ENCODE measurements at places on chromosomes 1 and 21.

DNA sequence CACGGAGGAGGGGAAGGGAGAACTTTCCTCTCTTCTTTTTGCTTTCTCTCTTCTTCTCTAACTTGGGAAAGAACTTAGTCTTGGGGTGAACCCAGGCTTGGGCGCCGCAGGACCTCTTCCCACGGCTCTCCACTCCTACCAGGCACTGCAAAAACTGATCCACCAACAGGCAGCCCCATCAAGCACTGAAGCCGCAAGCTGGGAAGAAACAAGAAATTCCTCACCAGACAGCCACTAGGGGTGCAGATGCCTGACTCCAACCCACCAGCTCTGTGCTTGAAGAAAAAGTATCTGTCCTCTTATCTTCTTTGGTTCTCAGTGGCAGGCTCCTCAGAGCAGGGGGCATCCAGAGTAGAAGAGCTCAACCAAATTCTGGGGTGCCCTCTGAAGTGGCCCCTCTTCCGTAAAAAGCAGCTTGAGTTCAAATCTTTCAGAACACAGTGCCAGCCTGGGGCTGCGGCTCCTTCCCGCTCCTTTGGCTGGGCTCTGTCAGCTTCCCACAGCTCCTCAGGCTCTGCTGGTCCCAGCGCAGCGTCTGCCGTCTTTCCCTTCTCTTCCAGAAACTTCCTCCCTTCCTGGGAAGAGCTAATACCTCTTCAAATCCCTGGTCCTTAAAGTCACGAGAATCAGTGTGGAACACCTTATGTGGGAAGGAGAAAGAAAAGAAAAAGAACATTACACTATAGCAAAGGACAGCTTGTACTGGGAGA lies 2.4 kb downstream of the SLC41A1 start:
- DNase-seq, result no peak

- peak; percentile 82 for DNase-seq
These were observed 72.8 kb downstream of the CD2 start for GRCh38 chr1:116826818-116827606.

DNA sequence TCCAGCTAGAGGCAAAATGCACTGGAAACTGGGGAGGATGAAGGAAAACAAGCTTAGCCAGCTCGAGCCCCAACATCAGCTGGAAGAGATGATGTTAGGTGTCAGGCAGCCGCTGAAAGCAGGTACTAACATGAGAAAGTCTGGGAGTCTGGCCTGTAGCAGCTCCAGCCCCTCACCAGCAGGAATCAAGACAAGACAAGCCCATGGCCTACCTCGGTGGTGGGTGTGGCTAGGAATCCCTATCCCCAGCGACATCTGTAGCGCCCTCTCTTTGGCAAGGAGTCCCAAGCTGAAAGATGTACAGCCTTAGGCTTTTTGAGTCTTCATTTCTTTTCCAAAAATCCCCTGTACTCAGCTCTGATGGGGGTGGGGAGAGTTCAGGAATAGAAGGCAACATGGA lies 2.6 kb downstream of the DLGAP3 start:
- no peak for DNase-seq

DNA sequence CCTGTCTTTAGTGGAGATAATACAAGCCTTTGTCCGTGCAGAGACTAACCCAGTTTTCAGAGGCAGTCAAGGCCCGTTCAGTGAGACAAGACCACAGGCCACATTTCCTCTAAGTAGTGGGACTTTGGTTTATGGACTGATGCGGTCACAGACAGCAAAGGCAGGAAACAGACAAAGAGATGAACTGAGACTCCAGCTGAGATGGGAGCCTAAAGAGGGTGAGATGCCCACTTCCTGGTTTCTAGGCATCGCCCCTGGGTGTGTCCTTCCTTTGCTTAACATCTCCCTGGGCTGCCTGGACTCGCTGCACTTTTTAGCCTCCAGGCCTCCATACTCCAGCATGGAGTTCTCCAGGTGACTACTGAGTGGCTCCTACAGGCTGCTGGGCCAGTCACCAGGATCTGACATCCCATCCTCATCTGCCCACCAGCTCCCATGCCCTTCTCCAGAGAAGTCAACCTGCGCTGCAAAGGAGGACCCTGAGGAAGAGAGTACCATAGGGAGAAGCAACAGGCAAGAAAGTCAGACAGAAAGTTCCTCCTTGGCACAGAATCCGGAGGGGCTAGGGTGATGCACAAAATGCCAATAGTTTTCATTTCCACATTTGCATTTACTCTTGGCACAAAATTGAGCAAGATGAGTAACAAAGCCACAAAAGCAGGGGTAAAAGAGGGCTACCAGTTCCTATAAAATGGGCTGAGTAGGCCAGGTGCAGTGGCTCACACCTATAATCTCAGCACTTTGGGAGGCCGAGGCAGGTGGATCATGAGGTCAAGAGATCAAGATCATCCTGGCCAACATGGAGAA lies 15.1 kb downstream of the THEMIS2 start:
- DNase-seq, result no peak

DNA sequence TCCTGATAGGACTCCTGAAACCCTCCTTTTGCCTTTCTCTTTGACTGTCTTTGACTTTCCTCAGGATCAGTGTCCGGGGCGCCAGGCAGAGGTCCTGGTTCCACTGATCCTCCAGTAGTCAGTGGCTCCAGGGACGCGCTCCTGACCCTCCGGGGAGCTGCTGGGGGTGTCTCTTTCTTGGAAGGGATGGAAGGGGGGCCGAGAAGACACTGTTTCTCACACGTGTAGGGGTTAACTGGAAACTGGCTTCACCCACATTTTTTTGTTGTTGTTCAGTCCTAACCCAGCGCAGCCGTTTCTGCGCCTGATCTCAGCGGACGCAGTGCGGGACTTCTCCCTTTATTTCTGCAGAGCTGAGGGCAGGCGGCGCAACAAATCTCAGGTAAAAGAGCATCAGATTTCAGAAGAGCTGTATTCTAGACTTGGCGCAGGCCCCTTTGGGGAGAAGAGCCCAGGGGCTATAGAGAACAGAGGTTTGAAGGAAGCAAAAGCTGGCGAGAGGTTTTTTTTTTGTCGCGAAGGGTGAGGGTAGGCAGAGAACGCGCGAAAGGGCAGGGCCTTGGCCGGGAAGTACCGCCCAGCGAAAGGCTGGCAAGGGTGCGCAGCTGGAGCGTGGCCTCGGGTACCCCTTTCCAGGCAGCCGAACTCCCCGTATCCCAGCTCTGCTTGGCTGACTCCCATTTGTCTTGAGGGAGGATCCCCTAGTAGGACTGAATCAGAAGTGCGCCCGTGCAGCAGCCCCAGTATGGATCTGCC lies 4.3 kb upstream of the LHX9 start:
- no peak for DNase-seq

GRCh38 chr1:180177931-180178330 lies 23.3 kb downstream of the QSOX1 start:
- DNase-seq, result no peak

DNA sequence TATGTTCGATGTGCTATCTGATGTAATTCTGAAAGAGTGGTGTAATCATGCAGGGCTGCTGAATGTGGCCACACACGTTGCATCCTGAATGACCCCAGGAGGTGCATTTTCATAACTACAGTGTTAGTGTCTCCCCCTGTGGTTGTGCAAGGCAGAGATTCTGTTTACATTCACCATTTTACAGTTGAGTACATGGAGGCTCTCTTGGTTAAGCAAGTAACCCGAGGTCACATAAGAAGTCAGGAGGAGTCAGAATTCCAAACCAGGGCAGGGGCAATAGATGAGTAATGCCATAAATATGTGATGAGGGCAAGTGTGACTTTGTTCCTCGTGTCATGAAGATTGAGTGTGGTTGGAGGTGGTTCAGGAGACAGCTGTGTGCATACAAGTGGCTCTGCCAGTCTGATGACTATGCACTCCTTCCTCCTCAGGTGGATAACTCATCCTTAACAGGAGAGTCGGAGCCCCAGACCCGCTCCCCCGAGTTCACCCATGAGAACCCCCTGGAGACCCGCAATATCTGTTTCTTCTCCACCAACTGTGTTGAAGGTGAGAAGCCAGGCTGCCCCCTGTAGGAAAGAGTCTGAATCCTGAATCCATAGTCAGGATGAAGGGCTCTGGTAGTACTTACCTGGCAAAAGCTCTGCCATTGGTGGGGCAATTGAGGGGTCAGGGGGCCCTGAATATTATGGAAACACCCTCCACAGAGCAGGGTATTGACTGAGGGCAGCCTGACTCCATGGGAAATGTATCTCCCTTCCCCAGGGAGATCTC lies 9.3 kb downstream of the ATP1A2 start:
- peak; percentile 27 for DNase-seq

- DNase-seq, result no peak
These were observed 159.0 kb upstream of the GALNT2 start for GRCh38 chr1:229907884-229908638.

DNA sequence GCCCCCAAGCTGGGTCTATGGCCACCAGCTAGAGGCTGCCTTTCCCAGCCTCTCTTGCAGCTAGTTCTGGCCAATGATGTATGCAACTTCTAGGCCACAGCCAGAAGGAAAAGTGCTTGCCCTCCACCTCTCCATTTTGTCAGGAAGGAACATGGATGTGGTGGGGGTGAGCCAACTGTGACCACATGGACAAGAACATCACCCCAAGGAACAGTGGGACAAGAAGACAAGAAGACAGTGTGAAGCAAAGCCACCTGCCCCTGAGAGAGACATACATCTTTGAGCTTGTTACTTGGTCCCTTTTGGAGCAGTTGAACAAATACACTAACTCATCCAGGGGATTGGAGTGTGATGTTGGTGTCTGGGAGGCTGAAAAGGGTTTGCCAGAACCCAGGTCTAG lies 105.8 kb upstream of the EDN2 start:
- DNase-seq, result no peak

- DNase-seq, result no peak
These were observed 89.7 kb downstream of the ATP1B1 start for GRCh38 chr1:169196161-169196560.

DNA sequence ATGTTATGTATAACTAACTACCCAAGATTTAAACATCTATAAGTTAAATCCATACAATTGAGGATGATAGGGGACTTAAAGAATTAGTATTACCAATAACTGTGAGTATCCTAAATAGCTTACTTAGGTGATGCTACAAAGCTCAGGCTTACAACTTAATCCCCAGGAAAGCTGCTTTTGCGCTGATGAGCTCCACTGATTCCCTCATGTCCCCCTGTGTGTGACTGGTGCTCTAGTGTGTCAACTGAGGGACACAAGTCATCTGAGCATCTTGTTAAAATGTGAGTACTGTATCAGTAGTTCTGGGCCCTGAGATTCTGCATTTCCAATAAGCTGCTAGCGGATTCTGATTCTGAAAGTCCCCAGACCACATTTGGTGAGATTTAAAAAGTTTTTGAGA lies 1458.8 kb downstream of the MRPL39 start:
- DNase-seq, result no peak

- DNase-seq, result no peak
These were observed 1.0 kb downstream of the MANEAL start for GRCh38 chr1:37794372-37795339.

DNA sequence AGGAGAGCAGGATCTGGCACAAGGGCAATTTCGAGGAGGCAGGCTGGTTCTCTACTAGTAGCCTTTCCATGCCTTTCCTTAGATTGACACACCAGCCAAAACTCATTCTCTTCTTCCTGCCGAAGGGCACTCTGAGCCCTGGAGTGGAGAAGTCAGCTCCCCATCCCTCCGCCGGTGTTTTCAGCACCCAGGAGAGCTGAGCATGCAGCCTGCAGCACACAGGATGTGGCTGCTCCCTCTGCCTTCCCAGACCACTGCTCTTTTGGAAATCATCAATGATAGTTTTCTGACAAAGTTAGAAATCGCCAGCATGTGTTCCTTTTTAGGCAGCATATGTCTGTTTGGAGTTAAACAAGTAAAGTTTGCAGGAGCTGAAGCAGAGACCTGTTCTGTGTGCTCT lies 11.7 kb downstream of the RNU5D-1 start:
- DNase-seq, result no peak

DNA sequence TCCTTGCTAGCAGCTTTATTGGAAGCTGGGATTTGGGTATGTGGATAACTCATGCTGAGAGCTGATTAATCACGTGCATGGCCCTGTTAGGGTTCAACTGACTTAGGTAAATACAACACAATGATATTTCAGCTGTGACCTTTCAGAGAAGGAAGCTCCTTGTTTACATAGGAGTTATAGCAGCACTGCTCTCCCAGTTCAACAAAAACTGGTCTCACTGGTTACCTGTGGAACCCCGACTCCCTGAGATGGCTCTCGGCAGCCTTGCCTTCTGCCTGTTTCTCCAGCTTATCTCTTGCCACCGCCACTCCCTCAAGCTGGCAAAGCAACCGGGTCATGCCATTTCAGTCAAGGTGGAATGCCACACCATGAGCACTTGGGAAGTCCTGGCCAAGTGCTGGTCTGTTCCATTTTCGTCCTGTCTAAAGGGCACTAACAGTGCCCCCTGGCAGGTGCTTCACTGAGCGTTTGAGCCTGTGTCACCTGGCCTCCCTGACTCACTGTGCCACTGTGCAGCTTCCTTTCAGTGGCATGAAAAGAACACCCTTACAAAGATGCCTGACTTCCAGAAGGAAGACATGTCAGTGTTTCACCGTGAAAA lies 31.6 kb downstream of the DOP1B start:
- DNase-seq, result no peak

GRCh38 chr21:45236481-45236880 lies 51.2 kb downstream of the POFUT2 start:
- peak; percentile 71 for DNase-seq

DNA sequence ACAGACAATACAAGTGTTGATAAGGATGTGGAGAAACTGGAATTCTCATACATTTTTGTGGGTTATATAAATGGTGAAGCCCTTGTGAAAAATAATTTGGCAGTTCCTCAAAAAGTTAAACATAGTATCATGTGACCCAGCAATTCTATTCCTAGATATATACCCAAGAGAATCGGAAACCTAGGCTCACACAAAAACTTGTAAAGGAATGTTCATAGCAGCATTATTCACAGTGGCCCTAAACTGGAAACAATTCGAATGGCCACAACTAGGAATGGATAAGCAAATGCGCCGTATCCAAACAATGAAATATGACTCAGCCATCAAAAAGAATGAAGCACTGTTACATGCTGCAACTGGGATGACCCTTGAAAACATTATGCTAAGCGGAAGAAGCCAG lies 3.9 kb upstream of the CD247 start:
- no peak for DNase-seq

DNA sequence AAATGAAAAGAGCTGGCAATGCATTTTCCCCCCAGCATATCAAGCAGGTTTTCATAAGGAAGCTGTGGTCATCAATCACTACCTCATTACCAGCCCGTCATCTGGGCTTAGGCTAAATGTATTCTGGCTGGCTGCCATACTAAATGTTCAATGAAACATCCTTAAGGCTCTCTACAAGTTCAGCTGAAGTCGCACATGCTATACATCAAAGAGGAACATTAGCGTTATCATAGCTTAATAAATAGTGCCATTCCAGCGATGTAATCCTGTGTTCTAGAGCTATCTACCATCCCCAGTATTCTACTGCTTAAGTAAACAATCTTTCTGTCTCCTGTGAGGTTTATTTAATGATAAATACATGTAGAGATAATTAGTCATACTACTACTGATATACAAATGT lies 288.8 kb downstream of the DPYD start:
- no peak for DNase-seq
